Dermis microvascular lymphatic vessel endothelial cell (primary cell): ENCODE measurements at places on chromosomes 11 and 22.

- no peak for DNase-seq
Observed at GRCh38 chr22:20102203-20102780, 13.6 kb upstream of the RANBP1 start.

DNA sequence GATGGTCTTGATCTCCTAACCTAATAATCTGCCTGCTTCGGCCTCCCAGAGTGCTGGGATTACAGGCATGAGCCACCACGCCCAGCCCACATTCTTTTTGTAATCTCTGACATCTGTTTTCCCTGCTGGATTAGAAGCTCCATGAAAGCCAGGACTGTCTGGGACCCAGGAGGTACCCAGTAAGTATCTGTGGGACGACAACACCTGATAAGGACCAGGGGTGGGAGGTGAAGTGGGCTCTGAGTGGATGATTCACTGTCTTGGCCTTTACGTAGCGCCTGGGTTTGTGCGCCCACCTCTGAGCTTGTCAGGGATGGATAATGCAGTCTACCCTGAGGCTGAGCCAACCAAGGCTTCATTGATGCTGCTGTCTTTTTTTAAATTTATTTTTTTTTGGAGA lies 118.8 kb downstream of the ABTB2 start:
- DNase-seq: no peak

DNA sequence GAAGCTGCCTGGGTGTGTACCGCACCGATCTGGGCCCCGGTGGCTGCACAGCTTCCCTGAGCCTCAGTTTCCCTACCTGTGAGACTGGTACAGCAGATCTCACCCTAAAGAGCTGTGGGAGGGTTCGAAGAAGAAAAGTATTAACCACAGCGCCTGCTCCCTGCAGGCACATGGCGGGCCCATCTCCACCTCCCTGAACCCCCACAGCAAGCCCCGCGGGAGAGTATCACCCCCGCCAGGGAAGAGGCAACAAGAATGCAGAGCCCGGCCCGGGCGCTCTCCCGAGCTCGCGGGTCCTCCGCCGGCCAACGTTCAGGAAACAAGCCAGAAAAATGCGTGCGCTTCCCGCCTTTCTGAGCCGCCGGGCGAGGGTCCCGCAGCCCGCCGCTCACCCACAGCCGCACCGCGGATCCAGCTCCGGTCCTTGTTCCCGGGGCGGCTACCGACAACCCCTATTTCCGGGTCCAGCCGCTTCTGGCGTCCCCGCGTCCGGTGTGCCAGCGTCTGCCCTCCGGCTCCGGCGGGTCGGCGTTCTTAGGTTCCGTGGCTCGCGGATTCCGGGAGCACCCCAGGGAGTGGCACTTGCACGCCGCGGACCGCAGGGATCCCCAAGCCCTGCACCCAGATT lies at the start of gene TOP3B:
TOP3B (minus strand) TSS at position 450 of the 628 bp plus-strand sequence. CDS start 7,078 bp downstream, outside the sequence.
- DNase-seq: peak; percentile 40

GRCh38 chr22:37349043-37349814 lies 66.9 kb downstream of the CYTH4 start:
- no peak for DNase-seq

DNA sequence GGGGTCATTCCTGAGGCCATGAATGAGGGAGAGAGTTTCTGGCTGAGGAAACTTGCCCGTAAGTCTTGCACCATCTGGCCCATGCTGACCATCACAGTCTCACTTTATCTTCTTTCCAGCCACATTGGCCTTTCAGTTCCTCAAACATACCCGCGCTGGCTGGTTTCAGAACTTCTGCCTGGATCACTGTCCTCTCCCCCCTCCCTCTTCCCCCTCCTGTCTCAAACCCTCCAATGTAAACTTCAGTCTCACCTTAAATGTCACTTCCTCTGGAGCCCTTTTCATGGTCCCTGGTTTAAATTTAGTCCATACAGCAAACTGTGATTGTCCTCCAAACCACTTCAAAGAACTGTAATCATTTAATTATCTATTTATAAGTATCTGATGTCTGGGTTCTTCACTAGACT lies 3.7 kb upstream of the TMEM109 start:
- DNase-seq: no peak

GRCh38 chr11:1896468-1896867 lies 4.8 kb upstream of the PRR33 start:
- no peak for DNase-seq

- DNase-seq: no peak
Observed at GRCh38 chr11:2791521-2792380, 92.0 kb upstream of the KCNQ1OT1 start.

- DNase-seq: no peak
Observed at GRCh38 chr11:28964811-28965210, 856.6 kb downstream of the METTL15 start.

DNA sequence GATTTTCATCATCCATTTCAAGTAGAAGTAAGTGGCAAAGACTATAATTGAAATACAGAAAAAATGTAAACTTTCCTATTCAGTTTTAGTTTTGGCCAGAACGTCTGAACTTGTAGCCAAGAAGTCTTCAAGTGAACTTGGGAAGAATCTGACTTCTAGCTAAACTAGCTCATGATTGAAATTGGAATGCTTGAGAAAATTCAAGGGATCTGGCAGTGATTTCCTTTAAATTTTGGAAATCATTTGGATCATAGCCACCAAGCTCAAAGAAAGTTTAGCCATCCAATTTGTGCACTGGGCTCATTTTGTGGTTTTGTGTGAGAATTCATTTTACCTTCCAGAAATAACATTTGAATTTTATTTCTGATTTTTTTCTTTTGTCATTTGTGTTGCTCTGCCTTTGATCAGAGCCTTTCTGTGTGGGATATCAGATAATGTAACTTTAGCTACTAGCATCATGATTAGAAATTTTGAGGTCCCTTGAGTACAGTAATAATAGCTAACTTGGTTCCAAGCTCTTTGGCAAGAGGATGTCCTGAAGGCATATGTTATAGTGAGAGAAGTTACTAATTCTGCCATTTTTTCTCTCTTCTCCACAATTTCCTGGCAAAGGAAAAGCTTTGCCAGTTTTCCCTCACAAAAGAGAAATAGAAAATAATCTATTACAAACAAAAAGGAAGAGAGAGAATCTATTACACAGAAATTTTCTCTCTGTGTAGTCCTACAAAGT lies 2123.7 kb upstream of the RAG2 start:
- no peak for DNase-seq

- DNase-seq: peak; percentile 65
Observed at GRCh38 chr11:75496305-75496752, 29.4 kb downstream of the GDPD5 start.

DNA sequence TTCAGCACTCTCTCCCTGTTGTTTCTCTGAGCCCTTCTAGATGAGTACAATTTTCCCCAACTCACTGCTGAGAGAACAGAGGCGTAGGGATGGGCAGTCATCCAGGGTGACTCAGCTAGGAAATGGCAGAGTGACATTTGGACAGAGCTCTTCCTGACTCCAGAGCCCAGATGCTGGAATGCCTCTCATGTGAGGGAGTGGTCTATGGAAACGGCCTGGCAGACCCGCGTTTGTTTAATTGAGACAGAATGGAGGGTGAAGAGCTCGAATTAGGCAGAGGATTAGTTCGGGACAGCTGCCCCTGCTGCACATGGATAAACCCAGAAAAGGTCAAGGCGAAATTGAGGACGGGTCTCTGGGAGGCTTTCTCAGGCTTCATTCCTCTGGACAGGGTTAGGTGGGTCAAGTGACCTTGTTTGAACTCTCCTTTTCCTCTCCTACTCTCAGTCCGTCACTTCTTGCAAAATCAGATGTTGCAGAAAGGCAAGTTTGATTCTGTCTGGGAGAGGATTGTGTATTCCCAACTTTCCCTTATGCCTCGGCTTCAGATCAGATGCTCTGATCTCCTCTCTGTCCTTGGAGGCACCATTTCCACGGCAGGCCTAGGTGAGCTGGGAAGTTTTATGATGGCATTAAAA lies 7.6 kb upstream of the LMO2 start:
- peak; percentile 97 for DNase-seq

DNA sequence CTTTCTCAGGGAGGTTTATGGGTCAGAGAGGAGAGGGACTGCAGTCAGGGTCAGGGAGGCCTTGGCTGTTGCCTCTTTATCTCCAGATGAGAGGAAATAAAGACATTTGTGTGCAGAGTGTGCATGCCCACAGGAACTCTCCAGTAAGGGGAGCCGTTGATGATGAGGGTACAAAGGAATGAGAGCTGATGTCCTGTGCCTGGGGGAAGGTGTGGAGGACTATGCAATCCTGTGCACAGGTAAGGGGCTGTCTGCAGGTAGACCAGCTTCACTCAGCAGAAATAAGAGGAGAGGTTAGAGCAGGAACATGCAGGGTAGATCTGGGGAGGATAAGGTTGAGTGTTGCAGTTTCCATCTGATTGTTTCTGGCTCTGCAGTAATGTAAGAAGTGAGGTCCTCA lies 132.6 kb downstream of the NTM start:
- DNase-seq: no peak

DNA sequence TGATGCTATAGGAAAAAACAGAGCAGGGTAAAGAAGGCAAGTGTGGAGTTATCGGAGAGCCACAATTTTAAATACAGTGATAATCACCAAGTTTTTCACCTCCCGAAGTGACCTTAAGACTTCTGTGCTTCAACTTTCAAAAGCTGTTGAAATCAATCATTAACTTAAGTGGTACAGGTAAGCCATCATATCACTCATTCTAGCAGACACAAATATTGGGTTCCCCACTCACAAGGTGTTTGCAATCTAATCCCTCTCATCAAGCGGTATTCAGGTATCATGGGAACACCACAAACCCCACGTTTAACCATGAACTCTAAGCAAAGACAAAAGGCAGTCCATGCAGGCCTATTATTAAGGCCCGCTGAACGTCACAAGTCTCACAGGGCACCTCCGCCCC lies 26.8 kb downstream of the LARGE1 start:
- no peak for DNase-seq
